NCI-H1105 treated with DMSO at 0.1 percent for 48 hours (cell line): ENCODE measurements at places on chromosomes 12 and 14.

DNA sequence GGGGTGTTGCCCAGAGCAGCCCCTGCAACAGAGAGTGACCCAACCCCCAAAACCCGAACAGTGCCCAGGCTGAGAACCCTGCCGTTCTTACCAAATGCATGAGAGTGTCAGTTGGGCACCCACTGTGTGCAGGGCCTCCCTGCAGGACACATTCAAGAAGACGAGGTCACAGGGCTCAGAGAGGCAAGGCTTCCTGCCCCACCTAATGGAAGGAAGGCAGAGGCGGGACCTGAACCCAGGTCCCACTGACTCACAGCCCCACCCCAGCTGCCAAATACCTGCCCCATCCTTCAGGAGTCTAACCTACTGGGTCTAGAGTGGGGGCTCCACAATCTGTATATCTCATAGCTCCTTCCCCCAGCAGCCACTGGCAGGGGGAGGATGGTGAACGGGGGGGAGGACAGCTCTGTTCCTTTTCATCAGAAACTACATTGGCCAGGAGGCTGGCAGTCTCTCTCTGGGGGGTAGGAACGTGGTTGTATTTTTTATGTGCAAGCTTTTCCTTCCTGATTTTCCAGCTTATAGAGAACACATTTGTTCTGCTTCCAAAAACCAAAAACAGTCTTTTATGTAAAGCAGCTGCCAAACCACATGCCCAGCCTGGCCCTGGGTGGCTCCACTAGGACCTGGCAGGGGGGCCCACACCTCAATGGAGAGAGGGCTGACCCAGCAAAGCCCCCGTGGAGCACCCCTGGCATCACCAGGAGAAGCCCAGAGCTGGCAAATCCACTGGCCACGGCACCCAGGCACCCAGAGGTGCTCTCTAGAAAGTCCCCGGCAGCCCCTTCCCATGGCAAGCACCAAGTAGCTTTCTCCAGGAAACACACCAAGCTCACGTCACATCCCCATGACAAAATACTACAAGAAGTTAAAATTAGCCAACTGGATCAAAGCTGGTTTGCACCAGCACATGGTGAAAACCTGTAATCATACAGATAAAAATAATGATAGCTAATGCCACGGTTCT, 17.0 kb downstream of the NCOR2 start:
- no peak for DNase-seq

- no peak for DNase-seq
These were observed 190.4 kb upstream of the FOXN3 start for GRCh38 chr14:89607453-89607852.

- DNase-seq, result peak; percentile 81
These were observed 32.9 kb downstream of the MIPOL1 start for GRCh38 chr14:37230551-37231194.

DNA sequence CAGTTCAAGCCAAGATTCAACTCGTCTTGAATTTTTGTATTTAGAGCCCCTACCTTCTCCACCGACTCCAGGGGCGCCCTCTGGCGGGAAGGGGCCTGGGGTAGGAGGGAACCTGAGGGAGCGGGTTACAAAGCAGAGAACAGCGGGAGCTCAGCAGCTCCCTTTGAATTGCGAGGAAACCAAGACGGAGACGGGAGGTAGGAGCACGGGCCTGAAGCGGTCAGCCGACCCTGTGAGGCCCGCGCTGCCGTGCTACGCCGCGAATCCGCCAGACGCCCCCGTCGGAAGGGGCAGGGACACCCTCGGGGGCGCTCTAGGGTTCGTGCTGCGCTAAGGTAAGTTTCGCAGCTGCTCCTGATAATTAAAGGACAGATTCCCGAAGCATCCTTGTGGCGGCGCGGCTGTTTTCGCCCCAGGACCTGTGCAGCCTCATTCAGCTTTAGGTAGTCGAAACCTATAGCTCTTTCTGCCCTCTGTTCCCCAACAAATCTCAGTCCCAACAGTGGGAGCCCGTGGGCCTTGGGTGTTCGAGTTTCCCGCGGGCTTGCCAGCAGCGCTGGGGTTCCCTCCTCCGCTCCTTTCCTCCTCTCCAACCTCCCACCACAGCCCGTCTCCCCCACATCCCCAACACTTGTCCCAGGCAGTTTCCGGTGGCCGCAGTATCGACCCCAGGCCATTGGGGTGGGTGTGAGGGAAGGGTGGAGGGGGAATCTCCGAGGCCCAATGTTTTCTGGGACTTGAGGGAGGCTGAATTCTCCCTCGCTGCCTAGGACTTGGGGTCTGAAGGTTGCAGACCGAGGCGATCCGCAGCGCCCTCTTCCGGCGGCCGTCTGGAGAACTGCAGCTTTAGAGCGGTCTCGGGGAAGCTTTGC, 5.1 kb upstream of the NKX2-1 start:
- DNase-seq, result no peak

DNA sequence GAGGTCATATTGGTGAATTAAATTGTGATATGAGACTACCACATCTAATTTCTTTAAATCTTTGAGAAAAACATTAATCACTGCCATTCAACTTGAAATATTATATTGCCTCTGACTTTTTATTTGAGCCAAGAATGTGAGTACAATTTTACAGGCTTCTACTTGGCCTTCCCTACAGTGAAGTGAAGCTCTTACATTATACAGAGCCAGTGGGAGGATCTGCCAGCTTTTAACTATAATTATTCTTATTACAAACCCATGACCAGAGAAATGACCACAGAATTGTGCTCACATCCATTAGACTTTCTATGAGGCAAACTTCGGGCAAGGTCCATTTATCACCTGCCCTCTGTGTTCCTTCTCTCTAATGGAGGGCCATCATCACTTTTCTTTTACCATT, 114.2 kb downstream of the RERGL start:
- no peak for DNase-seq
